ENCODE measurements at places on chromosomes 1 and 21. TPM values are rescaled to one million over a fixed set of nuclear protein-coding genes. Genes with fewer than 3 reads are reported as not detected.

GPR52 gene
- total RNA-seq, result 0.63 TPM

CYP4A22 gene
- total RNA-seq, result not detected

ADGRL4 gene
- 8.2 TPM for total RNA-seq

PADI2 gene
- 0.09 TPM for total RNA-seq

CFHR5 gene
- not detected for total RNA-seq

OR2T29 gene
- not detected for total RNA-seq

SELL gene
- total RNA-seq, result 0.09 TPM

TMEM82 gene
- not detected for total RNA-seq

SERTAD4 gene
- total RNA-seq, result 0.17 TPM

RGSL1 gene
- not detected for total RNA-seq

UBE4B gene
- 27.4 TPM for total RNA-seq

PPM1J gene
- total RNA-seq, result 0.26 TPM

LRRC53 gene
- not detected for total RNA-seq

GCSAML gene
- not detected for total RNA-seq

CD52 gene
- not detected for total RNA-seq

PKNOX1 gene
- 10.4 TPM for total RNA-seq

HAO2 gene
- not detected for total RNA-seq

OR2T33 gene
- not detected for total RNA-seq

ADCY10 gene
- total RNA-seq, result 0.17 TPM

NDUFS2 gene
- total RNA-seq, result 209 TPM

CELSR2 gene
- 0.63 TPM for total RNA-seq

LINGO4 gene
- total RNA-seq, result not detected

ITLN1 gene
- not detected for total RNA-seq

CYP4B1 gene
- not detected for total RNA-seq
